ENCODE measurements at places on chromosomes 6 and 20.

DNA sequence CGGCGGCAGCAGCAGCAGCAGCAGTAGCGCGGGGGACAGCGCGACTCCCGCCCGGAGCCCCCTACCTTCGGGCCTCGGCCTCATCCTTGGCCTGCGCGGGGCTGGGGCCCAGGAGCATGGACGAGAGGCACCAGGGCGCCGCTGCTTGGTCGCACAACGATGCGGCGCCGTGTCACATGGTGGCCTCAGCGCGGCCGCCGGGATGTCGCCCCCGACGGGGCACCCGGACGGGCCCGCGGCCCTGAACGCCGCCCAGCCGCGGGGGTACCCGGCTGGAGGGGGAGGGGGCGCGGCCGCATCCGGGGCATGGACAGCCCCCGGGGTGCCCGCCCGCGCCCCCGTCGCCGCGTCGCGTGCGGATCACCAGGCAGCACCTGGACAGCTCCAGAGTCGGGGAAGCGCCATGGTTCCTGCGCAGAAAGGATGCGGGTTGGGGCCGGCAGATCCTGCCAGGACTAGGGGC lies 57.1 kb downstream of the CDH22 start:
- DNase-seq: no peak

GRCh38 chr6:55014321-55015088 lies 159.8 kb upstream of the HCRTR2 start:
- DNase-seq: no peak

- no peak for DNase-seq
Observed at GRCh38 chr6:40331545-40331944, 255.6 kb downstream of the LRFN2 start.

DNA sequence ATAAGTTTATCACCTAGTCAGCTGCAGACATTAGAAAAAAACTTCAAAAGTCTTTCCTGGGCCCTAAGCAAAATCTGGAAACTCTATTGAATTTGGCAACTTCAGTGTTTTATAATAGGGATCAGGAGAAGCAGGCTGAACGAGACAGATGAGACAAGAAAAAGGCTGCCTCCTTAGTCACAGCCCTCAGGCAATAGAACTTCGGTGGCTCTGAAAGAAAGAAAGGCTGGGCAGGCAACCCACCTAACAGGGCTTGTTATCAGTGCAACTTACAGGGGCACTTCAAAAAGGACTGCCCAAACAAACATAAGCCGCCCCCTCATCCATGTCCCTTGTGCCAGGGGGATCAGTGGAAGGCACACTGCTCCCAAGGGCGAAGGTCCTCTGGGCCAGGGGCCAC lies 657.9 kb upstream of the HS3ST5 start:
- no peak for DNase-seq

GRCh38 chr6:31705931-31706330 lies 735 bp upstream of the LY6G6F start:
- DNase-seq: no peak

GRCh38 chr20:12835999-12836398 lies 172.8 kb upstream of the SPTLC3 start:
- no peak for DNase-seq

DNA sequence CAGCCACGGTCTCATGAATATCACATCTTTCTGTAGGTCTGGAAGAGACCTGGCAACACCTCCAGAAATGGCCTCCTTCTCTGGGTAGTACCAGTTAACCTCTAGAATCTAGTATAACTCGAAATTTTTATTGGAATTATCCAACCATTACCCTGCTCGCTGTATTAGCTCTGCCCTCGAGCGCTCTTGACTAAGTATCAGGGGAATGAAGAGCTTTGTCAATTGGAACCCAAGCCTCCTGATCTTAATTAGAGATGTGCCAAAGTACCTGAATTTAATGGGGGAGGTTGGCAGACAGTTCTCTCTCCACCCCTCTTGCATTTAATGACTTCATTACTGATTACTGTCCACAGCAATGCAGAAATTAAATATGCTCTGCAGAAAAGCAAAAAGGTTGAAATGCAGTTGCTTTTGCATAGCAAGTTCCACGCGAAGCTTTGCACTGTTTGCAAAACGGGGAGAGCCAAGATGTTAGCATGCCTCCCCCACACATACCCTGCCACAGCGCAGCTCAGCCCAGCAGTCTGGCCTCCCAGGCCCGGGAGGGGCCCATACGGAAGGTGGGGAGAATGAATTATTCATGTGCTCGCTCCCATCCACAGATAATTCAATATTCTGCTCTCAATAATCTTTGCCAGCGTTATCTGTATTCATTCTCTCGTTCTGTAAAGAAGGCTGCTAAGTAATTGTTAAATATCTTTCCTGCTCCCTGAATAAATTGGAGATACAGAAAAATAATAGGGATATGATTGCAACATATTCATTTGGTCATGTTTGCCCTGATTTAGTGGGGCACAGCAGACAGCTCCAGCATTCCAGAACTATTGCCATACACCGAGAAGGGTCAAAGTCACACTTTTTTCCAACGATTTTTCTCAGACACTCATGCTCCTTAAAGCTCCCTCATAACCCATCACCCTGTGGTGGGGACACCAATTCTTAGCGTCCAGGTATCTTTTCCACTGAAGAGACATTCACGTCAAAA lies 305.8 kb downstream of the CDH26 start:
- DNase-seq: no peak

DNA sequence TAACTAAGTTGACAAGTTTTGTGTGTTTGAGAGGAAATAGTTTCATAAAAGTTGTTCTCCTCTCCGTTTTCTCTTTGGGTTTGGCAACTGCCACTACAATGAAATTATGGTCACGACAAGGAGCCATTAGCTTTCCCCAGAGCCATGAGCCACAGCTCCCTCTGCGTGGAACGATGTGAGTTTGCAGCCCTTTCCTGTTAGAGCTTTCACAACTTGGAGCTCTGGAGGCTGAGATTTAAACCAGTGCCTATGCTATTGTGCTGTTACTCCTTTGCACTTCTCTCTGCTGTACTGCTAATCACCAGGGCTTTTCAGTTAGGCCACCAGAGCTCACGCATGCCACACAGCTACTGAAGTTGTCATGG lies 29.3 kb upstream of the TXNDC5 start:
- DNase-seq: no peak
